ENCODE measurements at places on chromosomes 3 and 15.
A peak's percentile ranks its signal among the peaks of the same experiment; 100 is the strongest.

- DNase-seq: no peak
These were observed 34.9 kb upstream of the ATP13A3 start for GRCh38 chr3:194521510-194522260.

DNA sequence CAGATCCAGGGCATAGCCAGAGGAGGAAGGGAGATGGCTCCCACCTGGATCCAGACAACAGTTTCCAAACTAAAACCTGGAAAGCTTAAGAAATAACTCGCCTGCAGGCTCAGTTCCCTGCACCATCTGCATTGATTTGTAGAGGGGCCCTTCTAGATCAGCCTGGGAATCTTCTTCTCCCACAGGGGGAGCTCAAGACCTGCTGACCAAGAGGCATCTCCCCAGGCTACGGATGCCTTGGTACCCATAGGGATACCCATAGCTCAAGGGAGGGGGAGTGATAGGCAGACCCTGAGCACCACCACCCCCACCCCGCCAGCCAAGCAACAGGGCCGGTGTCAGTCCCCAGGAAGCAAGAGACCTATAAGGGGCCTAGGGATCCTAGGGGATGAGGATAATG is 28.0 kb upstream of the DCLK3 start:
- DNase-seq: no peak

- no peak for DNase-seq
These were observed 335.9 kb downstream of the THSD4 start for GRCh38 chr15:71451130-71451529.

- peak; percentile 28 for DNase-seq
These were observed 44.8 kb upstream of the SLC41A3 start for GRCh38 chr3:126128504-126129397.

DNA sequence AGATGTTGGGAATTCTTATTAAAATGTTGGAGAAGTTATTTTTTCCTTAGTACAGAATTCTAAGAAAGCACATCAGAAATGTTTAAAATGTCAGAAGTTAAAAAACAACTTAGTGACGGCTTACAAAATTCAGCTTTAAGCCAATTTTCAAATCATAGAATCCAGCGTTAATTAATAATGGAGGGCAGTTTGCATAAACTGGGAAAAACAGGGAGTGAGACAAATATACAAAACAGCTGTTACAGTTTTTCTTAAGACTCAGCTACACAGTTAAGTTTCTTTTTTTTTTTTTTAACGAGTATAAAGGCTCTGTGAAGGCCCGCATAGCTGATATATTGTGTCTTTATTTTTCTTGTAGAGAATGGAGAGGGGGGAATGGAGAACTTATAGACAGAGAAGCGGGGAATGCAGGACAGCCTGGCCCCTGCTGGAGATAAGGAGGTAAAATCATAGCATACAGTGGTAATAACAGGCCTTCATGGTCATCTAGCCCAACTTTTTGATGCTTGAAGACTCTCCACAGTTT is 164.4 kb downstream of the BBX start:
- DNase-seq: no peak

DNA sequence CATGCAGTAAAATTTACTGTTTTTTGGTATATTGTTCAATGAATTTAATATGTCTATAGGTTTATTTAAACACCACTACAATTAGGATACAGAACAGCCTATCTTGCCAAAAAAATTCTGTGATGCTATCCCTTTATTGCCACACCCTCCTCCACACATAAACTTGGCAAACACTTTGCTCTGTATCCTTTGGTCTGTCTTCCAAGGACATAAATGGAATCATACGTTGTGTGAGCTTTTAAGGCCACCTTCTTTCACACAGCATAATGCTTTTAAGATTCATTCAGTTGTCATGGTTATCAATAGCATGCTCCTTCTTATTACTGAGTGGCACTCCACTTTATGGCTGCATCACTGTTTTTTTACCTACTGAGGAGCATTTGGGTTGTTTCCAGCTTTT is 71.5 kb downstream of the CERS3 start:
- no peak for DNase-seq

GRCh38 chr3:149970716-149971402 is at the start of gene PFN2:
Gene PFN2, minus strand, starts transcription at chr3:149970895. Its CDS starts 39 bp downstream, at chr3:149970856.
- DNase-seq: peak; percentile 92

GRCh38 chr3:172135185-172135584 is 95.8 kb downstream of the FNDC3B start:
- DNase-seq: no peak

Measured in right forelimb (tissue), 1 donor.